ENCODE measurements at places on chromosomes 4 and X.

DNA sequence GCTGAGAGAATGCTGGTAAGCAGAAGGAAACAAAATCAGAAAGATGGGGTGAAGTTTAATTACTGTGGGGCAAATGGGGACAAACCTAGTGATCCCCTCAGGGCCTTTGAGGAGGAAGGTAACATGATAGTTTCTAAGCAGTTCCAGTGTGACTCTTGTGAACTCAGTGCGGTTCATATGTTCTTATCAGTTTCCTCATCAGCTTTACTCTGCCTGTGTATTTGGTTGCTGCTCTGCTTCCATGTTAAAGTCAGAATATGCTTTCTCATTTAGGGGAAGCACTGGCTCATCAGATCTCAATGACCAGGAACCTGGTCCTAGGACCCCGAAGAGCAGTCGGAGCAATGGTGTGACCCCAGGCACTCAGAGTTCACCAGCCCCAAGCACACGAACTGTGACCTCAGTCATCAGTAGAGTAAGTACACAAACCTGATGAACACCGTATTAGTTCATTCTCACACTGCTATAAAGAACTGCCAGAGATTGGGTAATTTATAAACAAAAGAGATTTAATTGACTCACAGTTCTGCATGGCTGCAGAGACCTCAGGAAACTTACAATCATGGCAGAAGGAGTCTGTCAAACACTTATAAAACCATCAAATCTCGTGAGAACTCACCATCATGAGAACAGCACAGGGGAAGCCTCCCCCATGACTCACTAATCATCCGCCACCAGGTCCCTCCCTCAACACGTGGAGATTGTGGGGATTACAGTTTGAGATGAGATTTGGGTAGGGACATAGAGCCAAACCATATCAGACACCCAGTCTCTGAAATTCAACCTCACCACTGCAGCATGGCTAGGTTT, 83.0 kb downstream of the SYTL5 start:
- no peak for DNase-seq

- DNase-seq = no peak
These were observed 94.2 kb downstream of the GPAT3 start for GRCh38 chr4:83629945-83630721.

DNA sequence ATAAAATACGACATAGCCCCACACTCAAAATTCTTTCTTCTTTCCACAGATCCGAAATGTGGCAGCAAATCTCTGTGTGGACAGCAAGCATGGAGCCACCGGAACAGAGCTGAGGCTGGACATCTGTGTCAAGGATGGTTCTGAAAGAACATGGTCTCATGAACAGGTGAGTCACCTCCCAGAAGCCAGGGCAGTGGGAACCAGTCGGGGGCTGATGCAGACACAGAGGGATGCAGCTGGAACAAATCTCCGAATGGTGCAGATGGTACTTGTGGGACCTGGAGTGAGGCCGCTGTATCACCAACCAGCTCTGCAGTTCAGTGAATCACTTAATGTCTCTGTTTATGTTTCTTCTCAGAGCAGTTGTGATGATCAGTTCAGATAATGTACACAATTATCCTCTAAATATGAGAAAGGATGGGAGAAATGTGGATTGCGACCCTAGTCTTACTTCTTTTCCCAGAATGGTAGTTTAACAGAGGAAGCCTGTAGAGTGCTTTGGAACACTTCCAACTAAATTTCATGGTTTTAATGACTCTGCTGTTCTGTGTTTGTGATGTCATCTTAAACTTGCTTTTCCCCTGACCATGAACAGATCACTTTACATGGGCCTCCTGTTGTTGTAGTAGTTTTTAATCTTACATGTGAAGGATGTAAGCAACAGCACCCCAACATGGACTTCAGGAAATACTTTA, 159.3 kb upstream of the GALNT7 start:
- no peak for DNase-seq

- no peak for DNase-seq
These were observed 19.1 kb upstream of the MECP2 start for GRCh38 chrX:154116426-154117211.
